ENCODE measurements at places on chromosomes 5 and 9. TPM values are rescaled to one million over a fixed set of nuclear protein-coding genes. Genes with fewer than 3 reads are reported as not detected.

The KCNV2 gene
- total RNA-seq, result not detected

The PCDHGB7 gene
- total RNA-seq, result 4.3 TPM

The SGCD gene
- total RNA-seq, result 0.18 TPM

The LHX3 gene
- total RNA-seq, result not detected

The DCTN3 gene
- 213 TPM for total RNA-seq

The RNF38 gene
- total RNA-seq, result 4.9 TPM

The C5orf58 gene
- not detected for total RNA-seq

The TAF11L14 gene
- total RNA-seq, result not detected

The SPINK4 gene
- not detected for total RNA-seq

The FBXL7 gene
- total RNA-seq, result 7.3 TPM

The CANX gene
- total RNA-seq, result 351 TPM

The PCDHGA5 gene
- total RNA-seq, result 0.29 TPM

The POU5F2 gene
- total RNA-seq, result not detected

The SPATA9 gene
- not detected for total RNA-seq

The CAPSL gene
- not detected for total RNA-seq

The CPEB4 gene
- total RNA-seq, result 7.8 TPM

The FAM151B gene
- total RNA-seq, result 2.9 TPM

The SYNPO gene
- 4.6 TPM for total RNA-seq

The ZNF300 gene
- 3.2 TPM for total RNA-seq

The ZBED3 gene
- total RNA-seq, result 1.4 TPM

The NDUFA8 gene
- 64.3 TPM for total RNA-seq

The MEGF10 gene
- total RNA-seq, result not detected

The FRRS1L gene
- total RNA-seq, result under 0.01 TPM

The TDRD7 gene
- 4.9 TPM for total RNA-seq

The RFX3 gene
- 0.58 TPM for total RNA-seq

The DOCK2 gene
- total RNA-seq, result 15.6 TPM

The BARX1 gene
- not detected for total RNA-seq

The PCDHGA8 gene
- total RNA-seq, result 0.86 TPM

The PCDHA9 gene
- total RNA-seq, result not detected

The SGTB gene
- total RNA-seq, result 26.6 TPM

The PIP5KL1 gene
- total RNA-seq, result 1.2 TPM

The GRXCR2 gene
- not detected for total RNA-seq

The HRCT1 gene
- 0.18 TPM for total RNA-seq

The NSUN2 gene
- total RNA-seq, result 34.3 TPM

The PHF24 gene
- not detected for total RNA-seq

The NRARP gene
- total RNA-seq, result not detected

The SHB gene
- 20.4 TPM for total RNA-seq

The LRRTM2 gene
- not detected for total RNA-seq

The ORM2 gene
- total RNA-seq, result not detected

The PRRC2B gene
- total RNA-seq, result 48.4 TPM

The PCA3 gene
- not detected for total RNA-seq

The CAVIN4 gene
- total RNA-seq, result not detected
